ENCODE measurements at places on chromosomes 7 and 10.

DNA sequence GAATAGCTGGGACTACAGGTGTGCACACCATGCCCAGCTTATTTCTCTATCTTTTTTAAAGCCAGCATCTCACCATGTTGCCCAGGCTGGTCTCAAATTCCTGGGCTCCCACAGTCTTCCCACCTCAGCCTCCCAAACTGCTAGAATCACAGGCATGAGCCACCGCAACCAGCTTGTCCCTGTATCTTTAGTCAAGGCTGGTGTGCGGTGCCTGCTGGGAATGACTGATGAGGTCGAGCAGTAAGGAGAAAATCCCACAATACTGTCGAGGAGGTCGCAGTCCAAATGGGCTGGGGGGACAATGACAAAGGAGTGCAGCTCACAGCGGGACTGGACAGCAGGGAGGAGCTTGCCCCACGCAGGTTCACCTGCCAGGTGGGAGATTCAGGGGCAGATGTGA lies 50.2 kb upstream of the CALN1 start:
- no peak for DNase-seq

- no peak for DNase-seq
These were observed 601.1 kb upstream of the FOXK1 start for GRCh38 chr7:4080954-4081353.

- DNase-seq: no peak
These were observed 18.4 kb upstream of the FLNC start for GRCh38 chr7:128811631-128812430.

GRCh38 chr10:58955615-58956014 lies 220.8 kb upstream of the PHYHIPL start:
- DNase-seq: no peak

GRCh38 chr10:72245949-72246525 lies 27.7 kb upstream of the DDIT4 start:
- no peak for DNase-seq

GRCh38 chr7:37592366-37592765 lies 91.2 kb upstream of the GPR141 start:
- no peak for DNase-seq

GRCh38 chr7:27173956-27174873 lies at the start of gene HOXA10:
HOXA10 (minus strand) TSS chr7:27174320; CDS start chr7:27174306, 14 bp downstream.
- no peak for DNase-seq
